ENCODE measurements at places on chromosomes 2 and 18. TPM values are rescaled to one million over a fixed set of nuclear protein-coding genes. Genes with fewer than 3 reads are reported as not detected.

The CNRIP1 gene
- total RNA-seq: 25.1 TPM

The SS18 gene
- total RNA-seq: 139 TPM

The MORN2 gene
- total RNA-seq: 10.8 TPM

The LRP1B gene
- 1.6 TPM for total RNA-seq

The REG3G gene
- not detected for total RNA-seq

The RHBDD1 gene
- total RNA-seq: 38.9 TPM

The CHRNG gene
- not detected for total RNA-seq

The SPATA3 gene
- not detected for total RNA-seq

The ACMSD gene
- total RNA-seq: not detected

The DQX1 gene
- total RNA-seq: not detected

The PLEK gene
- total RNA-seq: not detected

The CCL20 gene
- 0.43 TPM for total RNA-seq

The GTF2A1L gene
- total RNA-seq: 4.7 TPM

The TNFAIP6 gene
- 13.2 TPM for total RNA-seq
